ENCODE measurements at places on chromosomes 16 and 17.
A peak's percentile ranks its signal among the peaks of the same experiment; 100 is the strongest.

DNA sequence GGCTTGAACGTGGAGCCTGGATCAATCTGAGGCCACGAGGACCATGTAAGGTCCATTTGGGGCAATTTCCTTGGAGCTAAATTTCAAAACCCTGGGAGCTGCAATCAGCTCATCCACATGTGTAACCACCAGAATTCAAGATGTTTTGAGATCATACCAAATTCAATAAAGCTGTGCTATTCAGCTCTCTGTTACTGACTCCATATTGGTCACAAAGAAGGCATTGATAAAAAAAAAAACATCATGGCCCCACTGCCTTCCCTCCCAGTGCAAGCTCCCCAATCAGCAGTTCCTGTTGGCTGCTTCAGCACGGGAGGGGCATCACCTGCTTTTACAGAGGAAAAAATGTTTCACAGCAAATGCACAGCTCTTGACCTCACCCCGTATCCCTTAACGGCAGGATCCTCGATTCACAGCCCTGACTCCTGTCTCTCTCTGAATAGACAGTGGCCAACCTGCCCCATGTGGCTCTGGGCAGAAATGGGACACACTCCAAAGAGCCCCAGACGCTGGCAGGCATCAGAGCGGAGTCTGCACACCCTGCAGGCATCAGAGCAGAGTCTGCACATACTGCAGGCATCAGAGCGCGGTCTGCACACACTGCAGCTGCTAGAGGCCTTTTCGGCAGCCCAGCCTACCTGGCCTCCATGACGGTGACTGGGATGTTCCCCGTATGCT lies 37.1 kb downstream of the FANCA start:
- no peak for DNase-seq

GRCh38 chr17:5545051-5545987 lies 39.0 kb downstream of the NLRP1 start:
- no peak for DNase-seq

- no peak for DNase-seq
Observed at GRCh38 chr17:46167267-46167666, 26.0 kb downstream of the KANSL1 start.

- peak; percentile 42 for DNase-seq
Observed at GRCh38 chr16:50313596-50314478, 47.5 kb downstream of the ADCY7 start.

- DNase-seq: no peak
Observed at GRCh38 chr16:592518-593306, 2.8 kb downstream of the RAB40C start.

- no peak for DNase-seq
Observed at GRCh38 chr17:62871291-62871690, 63.2 kb upstream of the MARCHF10 start.

GRCh38 chr17:1089915-1090314 lies 89.9 kb downstream of the ABR start:
- no peak for DNase-seq

GRCh38 chr17:50267074-50267841 lies 7.0 kb upstream of the TMEM92 start:
- no peak for DNase-seq

DNA sequence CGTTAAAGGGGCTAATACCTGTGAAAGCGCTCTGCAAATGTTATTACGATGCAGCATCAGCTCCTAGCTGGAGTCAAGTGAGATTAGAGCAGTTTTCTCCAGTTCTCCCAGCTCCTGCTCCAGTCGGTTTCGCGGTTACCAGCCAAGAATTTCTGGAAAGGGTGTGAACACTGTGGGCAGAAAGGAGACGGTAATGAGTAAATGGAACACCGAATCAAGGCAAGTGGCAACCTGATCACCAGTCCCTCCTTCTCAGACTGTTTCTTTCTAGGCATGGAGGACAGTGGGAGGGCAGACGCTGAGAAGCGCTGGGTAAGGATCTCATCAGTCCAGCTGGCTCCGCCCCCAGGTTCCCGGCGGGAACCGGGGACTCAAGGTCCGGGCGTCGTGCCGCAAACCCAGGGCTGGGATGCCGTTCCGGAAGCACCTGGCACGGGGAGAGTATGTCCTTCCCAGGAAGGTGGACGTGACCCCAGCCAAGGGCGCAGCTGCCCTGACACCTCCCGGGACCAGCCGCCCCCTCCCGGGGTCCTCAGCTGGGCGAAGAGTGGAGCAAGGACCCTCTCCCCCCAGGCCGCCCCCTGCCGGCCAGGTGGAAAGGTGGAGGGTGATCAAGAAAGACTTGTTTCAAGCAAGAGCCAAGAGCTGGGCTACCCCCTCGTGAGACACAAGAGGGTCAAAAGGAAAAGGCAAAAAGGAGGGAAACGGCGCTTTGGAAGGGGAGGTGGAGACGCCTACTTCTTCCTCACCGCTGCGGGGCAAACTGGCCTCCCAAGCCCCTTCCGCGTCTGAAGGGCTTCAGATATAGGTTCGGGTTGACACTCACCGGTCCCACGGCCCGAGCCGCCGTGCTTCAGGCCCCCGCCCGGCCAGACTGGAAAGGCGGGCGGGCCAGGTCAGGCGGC lies 481 bp downstream of the MYO19 start:
- peak; percentile 59 for DNase-seq

- DNase-seq: peak; percentile 46
Observed at GRCh38 chr16:66342294-66342900, 24.1 kb upstream of the CDH5 start.

DNA sequence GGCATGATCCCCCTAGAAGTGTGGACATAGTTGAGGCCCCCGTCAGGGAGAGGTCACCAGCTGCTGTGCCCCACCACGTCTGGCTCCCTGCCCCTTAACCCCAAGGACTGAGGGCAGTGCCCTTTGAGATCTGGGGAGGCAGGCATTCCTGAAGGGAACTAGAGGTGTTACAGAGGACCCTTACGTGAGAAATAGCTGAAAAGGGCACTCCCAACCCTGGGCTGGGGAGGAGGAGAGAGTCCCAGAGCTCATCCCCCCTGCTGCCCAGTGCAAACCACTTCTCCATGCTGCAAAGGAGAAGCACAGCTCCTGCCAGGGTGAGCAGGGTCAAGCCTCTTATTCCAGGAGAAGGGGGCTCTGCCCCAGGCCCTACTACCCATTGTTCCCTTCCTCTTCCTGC lies 10.3 kb upstream of the MINK1 start:
- DNase-seq: no peak

DNA sequence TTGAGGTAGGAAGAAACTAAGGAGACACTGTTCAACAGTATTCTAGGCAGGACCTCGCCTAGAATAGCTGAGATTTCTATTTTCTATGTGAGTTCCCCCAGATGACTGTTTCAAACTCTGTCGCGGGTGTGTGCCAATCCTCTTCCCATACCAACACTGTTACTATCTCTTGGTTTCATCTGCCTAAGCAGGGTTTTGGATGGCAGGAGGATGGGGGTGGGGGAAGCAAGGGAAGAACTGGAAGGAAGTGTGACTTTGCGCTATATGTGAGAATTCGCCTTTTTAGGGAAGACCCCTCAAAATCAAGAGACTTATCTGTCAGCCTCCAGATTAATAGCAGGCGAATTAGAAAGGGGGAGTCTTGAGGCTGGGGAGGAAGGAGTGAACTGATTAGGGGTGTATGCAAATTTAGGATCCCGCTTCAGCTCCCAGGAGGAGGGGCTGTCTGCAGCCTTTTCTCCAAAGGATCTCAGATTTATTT lies 521 bp upstream of the G6PC3 start:
- DNase-seq: peak; percentile 17

- no peak for DNase-seq
Observed at GRCh38 chr16:71172481-71173207, 57.9 kb downstream of the HYDIN start.

DNA sequence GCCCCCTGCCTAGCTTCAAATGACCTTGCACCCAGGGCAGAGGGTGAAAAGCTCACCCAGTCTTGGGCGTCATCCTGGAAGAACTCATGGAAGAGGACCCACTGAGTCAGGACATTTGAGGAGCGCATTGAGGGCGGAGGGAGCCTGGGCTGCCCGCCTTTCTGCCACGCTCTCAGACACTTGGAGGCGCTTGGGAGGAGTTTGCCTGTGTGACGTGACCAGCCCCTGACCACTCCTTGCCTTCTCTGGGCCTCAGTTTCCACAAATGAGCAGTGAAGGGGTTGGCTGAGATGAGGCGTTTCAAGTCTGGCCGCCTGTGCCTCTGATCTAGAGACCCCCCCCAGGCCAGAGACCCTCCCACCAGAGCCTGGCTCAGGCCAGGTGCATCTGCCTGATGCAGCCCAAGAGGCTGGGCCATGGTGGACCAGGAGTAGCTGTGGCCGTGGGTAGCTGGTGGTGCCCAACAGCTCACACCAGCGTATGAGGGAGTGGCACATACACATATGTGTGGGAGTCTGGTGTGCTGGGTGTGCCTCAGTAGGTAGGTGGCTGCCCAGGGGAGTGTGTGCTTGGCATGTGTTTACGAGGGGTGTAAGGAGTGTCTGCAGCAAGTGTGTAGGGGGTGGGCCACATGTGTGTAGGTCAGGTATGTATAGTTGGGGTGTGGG lies 80.2 kb upstream of the TOB1 start:
- DNase-seq: no peak

- DNase-seq: no peak
Observed at GRCh38 chr17:77847221-77848085, 111.0 kb upstream of the TNRC6C start.

- DNase-seq: no peak
Observed at GRCh38 chr17:79216826-79217225, 142.2 kb downstream of the ENGASE start.

DNA sequence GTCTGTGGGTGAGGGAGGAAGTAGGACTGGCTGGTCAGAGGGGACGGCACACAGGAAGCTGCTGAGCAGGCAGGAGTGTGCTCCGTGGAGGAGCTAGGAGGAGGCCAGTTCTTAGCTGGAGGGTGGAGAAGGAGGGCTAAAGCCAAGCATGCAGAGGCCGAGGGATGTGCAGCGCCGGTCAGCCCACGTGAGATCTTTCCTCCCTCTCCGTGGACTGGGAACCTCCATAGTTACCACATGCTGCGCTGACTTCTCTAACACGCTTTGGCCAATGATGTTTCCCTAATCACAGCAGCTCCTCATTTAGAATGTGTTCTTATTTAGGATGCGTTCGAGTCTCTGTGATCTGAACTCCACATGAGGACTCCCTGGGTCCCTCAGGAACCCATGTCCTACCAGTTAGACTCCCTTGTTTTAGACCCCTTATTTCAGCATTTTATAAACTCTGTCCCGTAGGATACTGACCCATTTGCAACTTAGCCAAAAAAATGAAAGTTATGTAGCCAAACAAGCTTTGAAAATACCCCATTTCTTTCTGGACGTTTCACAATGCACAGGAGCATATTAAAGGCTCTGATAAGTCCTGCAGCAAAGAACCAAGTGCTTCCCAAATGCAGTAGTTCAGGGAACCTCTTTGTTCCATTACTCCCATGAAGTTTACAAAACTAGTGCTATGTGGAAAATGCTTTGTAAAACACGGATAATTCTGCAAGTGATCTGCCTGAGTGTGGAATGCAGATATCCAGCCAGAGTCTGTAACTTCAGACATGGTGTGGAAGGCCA lies 51.4 kb downstream of the IRF8 start:
- DNase-seq: no peak

GRCh38 chr16:24051125-24051524 lies 205.0 kb upstream of the CACNG3 start:
- no peak for DNase-seq

GRCh38 chr17:59804901-59805465 lies 87.8 kb downstream of the TUBD1 start:
- no peak for DNase-seq

DNA sequence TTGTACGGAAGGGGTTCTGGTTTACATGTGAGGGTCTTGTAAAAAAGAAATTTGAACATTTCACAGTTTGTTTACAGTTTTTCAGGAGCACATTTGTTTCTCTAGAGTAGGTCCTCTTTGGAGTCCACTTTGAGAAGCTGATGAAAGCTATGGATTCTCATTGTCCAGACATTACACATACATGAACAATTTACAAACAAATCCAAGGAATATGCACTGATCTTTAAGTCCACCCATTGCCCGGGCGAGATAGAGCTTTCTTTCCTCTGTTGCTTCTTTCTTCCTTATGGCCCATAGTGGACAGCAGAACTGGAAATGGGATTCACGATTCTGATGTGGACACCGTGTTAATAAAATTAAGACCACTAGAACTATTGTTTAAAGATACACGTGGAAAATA lies 1.9 kb downstream of the DCAF7 start:
- no peak for DNase-seq
